ENCODE measurements at places on chromosomes 3 and 15.
A peak's percentile ranks its signal among the peaks of the same experiment; 100 is the strongest.

GRCh38 chr3:36866368-36866767 is 78.5 kb downstream of the TRANK1 start:
- no peak for DNase-seq

GRCh38 chr3:179811321-179812095 is 158.7 kb downstream of the USP13 start:
- peak; percentile 78 for DNase-seq

GRCh38 chr3:68088636-68089035 is 434.2 kb upstream of the SUCLG2 start:
- no peak for DNase-seq

DNA sequence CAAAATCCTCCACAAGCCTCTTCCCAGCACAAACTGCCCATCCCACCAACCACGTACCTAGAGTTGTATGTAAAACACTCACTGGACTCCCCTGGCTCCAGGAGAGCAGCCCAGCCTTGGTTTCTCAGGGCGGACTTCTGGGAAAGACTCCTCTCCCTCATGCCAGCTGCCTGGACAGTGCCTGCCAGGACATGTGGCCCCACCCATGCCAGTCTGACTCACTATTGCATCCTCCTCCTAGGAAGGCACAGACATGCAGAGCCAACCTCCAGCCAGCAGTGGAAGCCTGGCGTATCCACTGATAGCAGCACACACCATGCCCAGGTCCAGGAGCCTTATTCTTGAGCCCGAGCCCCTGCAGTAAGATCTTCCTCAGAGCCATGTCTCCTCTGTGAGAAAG is 8.6 kb downstream of the PKM start:
- no peak for DNase-seq

DNA sequence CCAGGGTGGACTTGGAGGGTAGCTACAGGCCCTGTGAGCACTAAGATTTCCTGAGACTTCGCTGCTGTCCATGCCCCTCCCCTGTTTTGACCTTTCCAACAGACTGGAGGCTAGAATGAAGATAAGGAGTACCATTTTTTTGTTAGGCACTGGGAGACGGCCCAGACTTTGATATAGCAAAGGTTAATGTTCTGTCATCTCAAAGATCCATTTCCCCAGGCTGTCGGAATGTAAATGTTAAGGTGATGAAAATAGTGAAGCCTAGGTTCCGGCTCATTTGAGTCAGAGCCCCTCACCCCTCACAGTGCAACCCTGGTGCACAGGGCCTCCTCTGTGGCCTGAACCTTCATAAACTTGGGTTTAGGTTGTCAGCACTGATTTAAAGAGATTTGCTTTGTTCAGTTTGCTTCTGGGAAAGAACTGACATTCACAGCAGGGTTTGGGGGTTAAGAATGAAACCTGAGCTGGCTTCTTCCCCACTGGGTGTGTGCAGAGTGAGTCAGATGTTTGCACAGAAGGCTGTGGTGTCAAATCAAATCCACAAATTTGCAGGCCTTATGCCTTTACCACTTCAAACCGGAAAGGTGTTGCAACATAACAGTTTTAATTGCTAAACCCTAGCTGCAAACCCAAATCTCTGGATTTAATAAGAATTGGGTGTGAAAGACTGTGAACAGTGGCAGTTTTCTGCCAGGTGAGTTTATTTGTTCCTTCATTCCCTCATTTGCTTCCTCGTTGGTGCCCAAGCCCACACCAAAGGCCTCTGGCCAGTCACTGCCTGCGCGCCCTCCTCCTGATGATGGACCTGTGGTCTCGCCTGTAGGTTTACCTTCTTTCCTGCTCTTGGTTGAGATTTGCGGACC is 20.6 kb upstream of the KCTD6 start:
- peak; percentile 30 for DNase-seq

GRCh38 chr3:86830566-86830965 is 160.4 kb downstream of the VGLL3 start:
- DNase-seq, result no peak

GRCh38 chr3:19263606-19264005 is 115.3 kb downstream of the KCNH8 start:
- DNase-seq, result no peak

- DNase-seq, result no peak
These were observed 110.8 kb downstream of the TNIK start for GRCh38 chr3:171349392-171349791.

- no peak for DNase-seq
These were observed 5.6 kb downstream of the MYO1E start for GRCh38 chr15:59367022-59367451.

GRCh38 chr15:96629511-96629910 is 299.0 kb downstream of the NR2F2 start:
- DNase-seq, result no peak

DNA sequence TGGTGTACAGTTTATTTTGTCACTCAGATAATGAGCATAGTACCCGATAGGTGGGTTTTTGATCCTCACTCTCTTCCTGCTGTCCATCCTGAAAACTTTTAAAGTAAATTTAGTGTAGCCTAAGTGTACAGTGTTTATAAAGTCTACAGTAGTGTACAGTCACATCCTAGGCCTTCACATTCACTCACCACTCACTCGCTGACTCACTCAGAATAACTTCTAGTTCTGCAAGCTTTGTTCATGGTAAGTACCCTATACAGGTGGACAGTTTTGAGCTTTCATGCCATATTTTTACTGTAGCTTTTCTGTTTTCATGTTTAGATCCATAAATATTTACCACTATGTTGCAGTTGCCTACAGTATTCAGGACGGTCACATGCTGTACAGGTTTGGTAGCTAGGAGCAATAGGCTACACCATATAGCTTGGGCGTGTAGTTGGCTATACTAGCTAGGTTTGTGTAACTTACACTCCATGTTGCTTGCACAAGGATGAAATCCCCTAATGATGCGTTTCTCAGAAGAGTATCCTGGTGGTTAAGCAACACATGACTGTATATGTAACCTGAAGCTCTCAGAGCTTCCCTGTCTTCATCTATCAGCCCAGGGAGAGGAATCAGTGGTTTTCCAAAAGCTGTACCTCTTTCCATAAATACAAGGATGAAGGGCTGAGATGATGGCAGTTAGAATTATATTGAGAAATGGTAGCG is 87.6 kb upstream of the SLC25A26 start:
- DNase-seq, result no peak

DNA sequence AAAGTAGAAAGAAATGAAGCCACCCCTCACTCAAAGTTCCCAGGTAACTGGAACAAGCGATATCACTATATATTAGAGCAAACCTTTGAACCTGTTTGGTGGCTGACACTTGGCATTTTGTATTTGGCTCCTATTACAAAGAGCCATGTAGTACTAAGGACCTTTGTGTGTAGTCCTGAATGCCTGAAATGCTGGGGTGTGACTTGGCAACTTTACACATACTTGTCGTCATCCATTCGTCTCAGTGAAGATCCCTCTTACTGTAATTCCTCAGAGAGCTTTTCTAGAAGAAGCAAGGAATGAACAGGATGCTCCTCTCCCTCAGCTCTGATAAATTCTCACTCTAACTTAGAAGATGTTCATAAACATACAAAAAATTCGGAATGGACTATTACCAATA is 216.1 kb upstream of the CDIN1 start:
- DNase-seq, result no peak

- DNase-seq, result no peak
These were observed 53.0 kb upstream of the ACTL6A start for GRCh38 chr3:179509701-179510100.

DNA sequence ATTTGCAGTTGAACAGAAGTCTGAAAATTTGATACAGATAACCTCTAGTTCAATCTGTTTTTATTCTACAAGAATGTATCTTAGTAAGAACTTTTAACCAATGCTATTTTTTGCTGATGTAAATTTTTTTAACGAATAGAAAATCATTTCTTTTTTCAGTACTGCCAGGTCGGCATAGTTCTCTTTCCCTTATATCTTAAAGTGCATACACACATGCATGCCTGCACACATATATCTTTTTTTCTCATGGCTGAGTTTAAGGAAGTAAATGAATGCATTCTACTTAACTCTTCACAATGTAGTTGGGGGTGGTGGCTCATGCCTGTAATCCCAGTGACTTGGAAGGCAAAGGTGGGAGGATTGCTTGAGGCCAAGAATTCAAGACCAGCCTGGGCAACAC is 48.4 kb downstream of the BLM start:
- no peak for DNase-seq

- DNase-seq, result no peak
These were observed 216.9 kb downstream of the LRTM1 start for GRCh38 chr3:54710954-54711353.

DNA sequence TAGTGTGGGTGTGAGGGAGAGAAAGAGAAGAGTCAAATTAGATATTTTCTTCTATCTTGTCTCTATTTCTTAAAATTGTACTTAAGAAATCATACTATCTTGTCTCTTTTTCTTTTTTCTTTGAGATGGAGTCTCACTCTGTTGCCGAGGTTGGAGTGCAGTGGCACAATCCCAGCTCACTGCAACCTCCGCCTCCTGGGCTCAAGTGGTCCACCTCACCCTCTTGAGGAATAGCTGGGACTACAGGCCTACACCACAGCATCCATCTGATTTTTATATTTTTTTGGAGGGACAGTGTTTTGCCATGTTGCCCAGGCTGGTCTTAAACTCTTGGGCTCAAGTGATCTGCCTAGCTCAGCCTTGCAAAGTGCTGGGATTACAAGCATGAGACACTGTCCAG is 104.2 kb downstream of the MYO9A start:
- DNase-seq, result no peak

- DNase-seq, result peak; percentile 8
These were observed 170.6 kb downstream of the MYRIP start for GRCh38 chr3:39980058-39980457.

DNA sequence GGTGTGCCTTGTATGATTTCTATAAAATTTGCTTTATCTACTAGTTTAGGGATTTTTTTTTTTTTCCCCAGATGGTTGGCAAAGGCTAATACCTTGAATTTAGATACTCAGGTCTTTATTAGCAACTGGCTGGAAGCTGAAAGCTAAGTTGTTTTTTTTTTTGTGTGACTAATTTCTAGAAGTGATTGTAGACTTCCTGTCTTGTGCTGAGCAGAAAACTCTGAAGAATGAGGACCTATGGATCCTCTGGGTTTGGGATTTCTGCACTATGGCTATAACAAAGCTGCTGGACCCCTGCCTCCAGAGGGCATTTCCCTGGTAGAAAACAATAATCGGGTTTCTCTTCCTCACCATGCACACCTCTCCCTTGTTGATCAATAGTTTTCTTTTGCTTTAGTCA is 10.0 kb downstream of the ARIH2 start:
- DNase-seq, result no peak

DNA sequence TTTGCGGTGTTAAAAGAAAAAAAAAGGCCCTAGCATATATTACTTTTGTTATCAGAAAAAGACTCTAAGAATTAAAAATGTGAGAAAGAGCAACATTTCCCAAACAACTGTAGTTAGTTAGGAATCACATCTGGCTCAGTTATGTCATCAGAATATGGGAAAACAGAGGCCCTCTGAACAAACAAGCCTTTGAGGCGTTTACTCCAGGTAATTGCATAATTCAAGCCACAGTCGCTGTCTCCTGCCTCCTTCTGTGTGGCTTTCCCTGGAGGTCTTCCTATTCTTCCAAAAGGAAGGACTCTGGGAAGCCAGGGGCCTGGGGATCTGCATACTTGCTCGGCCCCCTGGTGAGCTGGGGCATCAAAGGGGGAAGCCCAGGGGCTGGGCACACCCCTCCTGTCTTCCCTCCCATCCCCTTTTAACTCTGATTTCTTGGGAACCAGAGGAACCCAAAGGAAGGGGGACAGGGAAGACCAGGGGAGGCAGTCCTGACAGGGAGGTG is 3.7 kb upstream of the FAM107A start:
- DNase-seq, result no peak

DNA sequence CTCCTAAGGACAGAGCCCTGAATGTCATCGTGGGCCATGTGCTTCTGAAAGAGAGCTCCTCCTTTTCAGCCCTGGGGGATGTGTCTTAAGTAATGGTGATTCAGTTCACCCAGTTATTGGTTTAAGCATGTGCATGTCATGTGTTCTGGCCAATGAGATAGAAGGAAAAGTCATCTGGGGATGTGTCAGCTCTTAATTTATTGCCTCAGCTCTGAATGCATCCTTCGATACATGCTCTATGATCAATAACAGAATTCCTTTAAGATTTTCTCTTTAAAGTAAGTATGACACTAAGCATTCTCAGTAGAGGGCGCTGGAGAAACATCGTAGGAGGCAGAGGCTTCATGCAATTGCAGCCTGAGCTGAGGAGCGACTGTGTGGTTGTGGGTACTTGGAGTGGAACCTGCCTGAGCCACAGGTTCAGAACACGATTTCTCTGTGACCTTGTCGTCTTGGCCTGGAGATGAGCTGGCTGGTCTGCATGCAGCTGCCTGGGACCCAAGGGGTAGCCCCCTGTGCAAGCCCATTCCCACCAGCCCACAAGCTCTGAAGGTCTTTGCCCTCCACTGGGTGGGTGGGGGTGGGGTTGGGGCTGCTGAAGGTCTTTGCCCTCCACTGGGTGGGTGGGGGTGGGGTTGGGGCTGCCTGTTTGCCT is 69.5 kb downstream of the C3orf38 start:
- peak; percentile 75 for DNase-seq

- DNase-seq, result no peak
These were observed 7.6 kb upstream of the ADPRH start for GRCh38 chr3:119571688-119572087.

DNA sequence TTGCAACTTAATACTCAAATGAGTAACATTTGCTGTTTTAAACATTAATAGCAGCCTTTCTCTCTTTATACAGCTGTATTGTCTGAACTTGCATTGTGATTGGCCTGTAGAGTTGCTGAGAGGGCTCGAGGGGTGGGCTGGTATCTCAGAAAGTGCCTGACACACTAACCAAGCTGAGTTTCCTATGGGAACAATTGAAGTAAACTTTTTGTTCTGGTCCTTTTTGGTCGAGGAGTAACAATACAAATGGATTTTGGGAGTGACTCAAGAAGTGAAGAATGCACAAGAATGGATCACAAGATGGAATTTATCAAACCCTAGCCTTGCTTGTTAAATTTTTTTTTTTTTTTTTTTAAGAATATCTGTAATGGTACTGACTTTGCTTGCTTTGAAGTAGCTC is 40.3 kb downstream of the CTNNB1 start:
- no peak for DNase-seq

GRCh38 chr3:142706321-142707127 is 17.3 kb upstream of the TRPC1 start:
- DNase-seq, result no peak

DNA sequence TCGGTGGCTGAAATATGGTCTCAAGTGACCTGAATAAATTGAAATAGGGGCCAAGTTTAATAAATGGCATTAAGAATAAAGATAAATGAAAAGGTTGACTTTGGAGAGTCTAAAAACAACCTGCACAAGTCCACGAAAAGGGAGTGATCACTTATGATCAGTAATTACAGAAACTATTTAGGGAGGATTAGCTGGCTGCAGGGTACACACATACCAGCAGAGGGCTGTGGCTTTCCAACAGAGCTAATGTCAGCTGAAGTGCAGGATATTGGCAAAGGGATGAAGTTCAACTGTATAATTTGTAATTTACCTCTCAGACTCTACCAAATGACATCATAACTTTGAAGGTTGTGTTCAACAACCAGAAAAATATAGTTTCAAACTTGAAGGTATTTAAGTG is 86.8 kb downstream of the SYNPR start:
- DNase-seq, result no peak

- no peak for DNase-seq
These were observed 68.9 kb downstream of the KLF15 start for GRCh38 chr3:126288314-126288713.

Measured in MM.1S (cell line).